ENCODE measurements at places on chromosomes 16 and 17.

GRCh38 chr16:13873835-13874438, 46.0 kb upstream of the ERCC4 start:
- no peak for DNase-seq

DNA sequence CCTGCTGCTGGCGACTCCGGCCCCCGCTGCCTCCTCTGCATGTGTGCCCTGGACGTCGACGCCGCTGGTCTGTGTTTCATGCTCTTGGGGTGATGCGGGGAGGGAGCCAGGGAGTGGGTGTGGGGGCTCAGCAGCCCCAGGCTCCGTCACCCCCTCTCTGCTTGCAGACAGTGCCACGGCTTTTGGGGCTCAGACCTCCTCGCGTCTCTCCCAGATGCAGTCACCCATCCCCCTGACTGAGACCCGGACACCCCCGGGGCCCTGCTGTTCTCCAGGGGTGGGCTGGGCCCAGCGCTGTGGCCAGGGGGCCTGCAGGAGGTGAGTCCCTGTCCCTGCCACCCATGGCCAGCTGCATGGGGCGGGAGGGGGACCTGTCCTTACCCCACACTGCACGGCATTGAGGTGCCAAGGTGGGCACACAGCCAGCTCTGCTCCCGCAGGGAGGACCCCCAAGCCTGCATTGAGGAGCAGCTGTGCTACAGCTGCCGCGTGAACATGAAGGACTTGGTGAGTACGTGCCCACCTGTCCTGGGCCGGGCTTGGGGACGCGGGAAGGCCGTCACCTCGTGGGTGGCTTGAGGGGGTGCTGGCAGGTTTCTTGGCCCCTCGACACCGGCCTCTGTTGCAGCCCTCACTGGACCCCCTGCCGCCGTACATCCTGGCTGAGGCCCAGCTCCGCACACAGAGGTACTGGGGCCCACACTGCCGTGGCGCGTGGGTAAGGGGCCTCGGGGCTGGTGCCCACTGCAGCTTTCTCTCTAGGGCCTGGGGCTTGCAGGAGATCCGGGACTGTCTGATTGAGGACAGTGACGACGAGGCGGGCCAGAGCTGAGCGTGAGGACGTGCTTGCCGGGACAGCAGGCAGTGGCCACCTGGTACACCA, 8.4 kb downstream of the CTU2 start:
- no peak for DNase-seq

DNA sequence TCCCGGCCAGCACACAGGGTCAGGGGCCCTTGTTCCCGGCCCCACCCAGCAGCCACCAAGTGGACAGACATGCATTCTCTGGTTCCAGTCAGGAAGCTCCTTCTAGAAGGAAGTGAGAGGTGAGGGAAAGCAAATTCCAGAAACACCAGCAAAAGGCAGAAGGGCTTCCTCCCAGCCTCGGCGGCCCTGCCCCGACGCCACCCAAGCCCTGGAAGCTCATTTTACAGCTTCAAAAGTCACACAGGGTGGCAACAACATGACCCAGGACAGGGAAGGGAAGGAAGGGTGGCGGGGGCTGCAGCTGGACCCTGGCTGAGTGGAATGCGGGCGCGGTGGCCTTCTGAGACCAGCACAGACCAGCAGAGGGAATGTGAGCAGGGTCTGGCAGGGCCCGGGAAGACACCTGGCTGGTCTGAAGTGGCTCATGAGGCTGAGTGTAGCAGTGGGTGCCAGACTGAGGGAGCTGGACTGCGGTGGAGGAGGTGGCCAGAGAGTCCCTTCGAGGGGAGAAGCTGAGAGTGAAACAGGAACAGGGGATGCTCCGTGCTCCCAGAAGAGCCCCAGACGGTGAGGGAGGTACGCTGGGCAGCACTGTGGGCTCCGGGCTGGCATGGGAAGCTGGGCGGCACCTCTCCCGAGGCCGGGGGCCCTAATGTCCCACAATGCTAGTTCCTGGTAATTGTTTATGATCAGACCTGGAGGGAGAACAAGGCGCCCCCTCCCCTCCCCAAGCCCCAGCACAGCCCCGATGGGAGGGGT, 1.9 kb upstream of the UNC13D start:
- DNase-seq, result no peak

DNA sequence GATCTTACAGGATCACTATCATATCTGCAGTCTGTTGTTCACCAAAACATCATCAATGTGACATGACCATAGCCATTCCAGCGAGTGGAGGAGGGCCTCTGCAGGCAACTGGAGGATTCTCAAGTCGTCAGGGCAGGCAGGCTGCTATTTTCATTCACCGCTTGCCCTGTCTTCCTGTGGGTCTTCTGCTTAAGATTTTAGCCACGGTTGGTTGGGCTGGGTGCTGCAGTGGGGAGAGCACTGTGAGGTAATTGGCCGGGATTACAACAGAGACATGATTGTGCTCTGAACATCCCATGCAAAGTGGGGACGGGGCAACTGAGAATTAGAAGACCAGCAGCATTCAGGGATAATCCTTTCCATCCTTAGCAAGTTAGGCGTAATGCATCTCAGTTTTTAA, 245.9 kb downstream of the CPPED1 start:
- no peak for DNase-seq

DNA sequence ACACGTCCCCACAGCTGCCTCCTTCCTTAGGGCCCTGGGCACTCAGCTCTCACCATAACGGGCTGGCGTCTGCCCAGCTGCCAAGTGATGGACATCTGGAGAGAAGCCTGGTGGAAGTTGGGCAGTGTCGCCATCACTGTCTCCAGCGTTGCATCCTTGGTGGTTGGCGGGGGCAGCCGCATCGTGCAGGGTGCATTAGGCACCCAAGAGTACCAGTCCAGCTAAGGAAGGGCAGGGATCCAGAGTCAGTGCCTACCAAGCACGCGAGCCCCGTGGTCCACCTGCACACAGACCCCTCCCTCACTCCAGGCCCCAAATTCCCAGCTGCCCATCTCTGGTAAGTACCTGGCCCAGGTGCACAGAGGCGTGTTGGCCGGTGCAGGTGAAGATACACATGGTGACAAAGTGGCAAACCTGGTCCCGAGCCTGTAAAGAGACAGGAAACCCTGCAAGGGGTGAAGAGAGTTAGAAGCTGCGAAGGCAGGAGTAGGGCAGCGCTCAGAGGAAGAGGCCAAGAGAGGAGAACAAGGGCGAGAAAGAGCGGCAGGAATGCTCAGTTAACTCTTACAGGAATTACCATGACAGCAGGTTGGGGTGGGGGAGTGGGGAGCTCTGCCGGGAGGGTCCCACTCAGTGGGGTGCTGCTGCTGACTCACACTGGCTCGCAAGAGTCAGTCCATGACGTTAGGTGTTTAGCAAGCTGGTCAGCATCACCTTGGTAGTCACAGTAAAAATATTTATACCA, 9.5 kb downstream of the ALOX15 start:
- no peak for DNase-seq

DNA sequence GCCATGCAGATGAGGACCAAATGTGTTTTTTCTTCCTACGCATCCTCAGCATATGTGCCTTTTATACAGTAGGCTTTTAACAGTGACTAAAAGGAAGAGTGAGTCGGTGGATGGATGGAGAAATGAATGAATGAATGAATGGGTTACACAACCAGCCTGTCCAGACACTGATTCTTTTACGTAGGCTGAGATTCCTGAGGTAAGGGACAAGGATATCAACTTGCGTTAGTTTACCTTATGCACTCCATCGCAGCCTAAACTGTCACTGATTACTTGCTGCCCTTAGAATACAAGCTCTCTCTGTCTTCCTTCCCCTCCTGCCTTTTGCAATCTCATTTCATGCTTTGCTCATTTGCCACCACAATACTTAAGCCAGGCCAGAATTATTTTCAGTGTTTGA, 59.0 kb downstream of the RBFOX1 start:
- DNase-seq, result no peak

All from omental fat pad (tissue), 4 donors.